ENCODE measurements at places on chromosomes 4 and X.
A peak's percentile ranks its signal among the peaks of the same experiment; 100 is the strongest.

DNA sequence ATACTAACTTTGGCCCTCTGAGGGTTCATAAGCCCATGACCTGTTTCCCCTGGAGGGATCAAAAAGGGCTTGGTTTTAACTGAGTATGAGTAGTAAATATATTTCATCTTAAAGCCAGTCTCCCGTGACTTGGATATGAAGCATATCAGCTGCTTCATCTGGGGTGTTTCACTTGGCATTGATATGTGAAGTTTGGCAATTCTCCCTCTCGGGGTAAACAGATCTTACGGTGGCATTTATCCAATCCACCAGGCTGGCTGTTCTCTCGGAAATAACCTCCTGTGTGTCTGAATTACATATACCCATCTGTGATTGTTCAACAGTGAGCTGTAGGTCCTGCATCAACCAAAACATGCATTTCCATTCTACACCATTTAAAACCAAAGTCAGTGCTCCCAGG, 130.7 kb downstream of the ADAM29 start:
- no peak for DNase-seq

DNA sequence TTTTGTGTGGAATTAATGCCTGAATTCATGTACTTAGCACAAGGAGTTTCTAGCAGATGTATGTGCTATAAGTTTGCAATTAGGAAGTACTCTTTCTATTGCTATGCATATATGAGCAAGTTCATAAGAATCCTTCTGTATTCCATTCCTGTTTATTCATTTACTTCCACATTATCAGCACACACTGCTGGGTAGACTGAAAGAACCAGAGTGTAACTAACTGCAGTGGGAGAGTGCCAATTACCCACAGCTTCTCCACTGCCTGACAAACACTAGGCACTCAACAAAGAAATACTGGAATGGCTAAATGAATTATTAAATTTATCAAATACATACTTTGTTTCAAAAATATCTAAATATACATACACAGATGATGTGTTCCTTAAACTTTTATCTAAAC, 219.6 kb downstream of the CAMK2D start:
- no peak for DNase-seq

DNA sequence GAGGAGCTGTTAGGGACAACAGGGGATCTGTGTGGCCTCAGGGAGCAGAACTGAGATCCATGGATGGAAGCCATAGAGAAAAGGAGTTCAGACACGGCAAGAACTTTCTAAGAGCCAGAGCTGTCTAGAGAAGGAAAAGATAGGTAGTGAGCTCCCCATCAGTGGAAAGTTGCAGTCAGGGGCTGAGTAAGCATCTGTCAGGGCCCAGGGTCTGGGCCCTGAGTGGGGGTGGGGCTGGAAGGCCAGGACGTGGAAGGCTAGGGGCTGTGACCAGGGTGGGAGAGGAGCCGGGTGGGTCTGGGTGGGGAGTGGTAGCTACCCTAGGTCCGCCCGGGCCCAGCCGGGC, 324 bp upstream of the MSN start:
- DNase-seq, result no peak

DNA sequence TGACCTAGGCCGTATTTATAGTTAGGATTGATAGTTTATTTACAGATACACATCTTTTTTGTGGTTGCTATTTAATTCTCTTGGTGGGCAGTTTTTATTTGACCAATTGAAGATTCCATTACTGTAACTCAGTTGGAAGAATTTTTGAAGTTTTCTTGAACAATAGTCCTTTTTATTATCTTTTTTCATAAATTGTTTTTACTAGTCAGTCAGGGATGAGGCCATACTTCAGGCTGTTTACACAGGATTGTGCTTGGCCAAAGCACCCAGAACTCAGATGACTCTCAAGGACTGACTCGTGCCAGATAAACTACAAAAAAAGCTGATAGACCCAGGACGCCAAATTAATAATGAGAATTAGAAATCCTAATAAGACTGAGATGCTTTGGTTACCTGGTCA, 7.0 kb downstream of the HERC3 start:
- DNase-seq, result no peak

GRCh38 chr4:106595906-106596305, 227.3 kb upstream of the GIMD1 start:
- no peak for DNase-seq

- DNase-seq, result no peak
These were observed 10.7 kb upstream of the WDR17 start for GRCh38 chr4:176054942-176055341.

DNA sequence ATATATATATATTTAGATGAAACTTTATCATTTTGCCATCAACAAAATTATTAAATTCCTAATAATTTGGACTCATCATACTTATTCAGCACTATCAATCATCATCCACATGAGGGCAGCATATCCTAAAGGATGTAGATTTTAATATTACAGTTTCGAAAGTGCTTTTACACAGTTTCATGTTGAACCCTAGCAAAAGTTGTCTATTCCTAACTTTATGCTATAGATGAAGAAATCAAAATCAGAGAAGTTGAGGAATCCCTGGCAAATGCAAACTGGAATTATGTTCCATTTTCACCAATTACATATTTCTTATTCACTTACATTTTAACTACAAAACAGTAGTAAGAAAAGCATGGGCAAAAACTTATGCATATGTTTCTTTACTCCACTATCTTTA, 36.6 kb upstream of the UGT2A1 start:
- DNase-seq, result no peak

GRCh38 chrX:1400742-1401471, 9.0 kb upstream of the SLC25A6 start:
- no peak for DNase-seq

- no peak for DNase-seq
These were observed 99.4 kb downstream of the FAM13A start for GRCh38 chr4:88957570-88957969.

DNA sequence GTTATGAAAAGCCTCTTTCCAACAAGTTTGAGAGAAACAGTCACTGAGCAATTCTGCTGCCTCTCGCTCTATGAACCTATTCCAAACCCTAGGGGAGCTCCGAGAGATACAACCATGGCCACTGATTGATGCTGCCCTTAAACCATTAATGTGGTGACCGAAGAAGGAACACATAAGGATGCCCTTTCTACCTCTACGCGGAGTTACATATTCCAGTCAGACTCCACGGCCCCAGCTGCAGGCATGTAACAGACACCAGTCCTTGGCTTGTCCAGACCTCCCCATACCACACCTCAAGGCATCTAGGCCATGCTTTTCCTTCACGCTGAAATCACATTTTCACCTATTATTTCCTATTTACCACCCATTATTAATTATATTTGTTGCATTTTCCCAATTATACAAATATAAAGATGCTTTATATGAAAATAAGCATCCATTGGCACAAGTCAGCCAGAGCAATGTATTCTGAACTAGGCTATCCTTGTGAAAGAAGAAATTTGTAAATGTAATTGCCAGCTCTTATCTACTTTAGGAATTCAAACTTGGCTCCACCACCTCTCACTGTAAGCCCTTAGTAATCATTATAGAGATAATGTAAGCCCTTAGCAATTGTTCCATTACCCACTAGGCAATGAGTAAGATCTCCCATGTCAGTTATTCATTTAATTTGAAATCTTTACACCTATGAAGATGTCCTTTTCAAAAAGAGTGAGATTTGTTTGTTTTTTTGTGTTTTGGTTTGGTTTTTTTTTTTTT, 338.4 kb downstream of the NR3C2 start:
- DNase-seq, result no peak

- DNase-seq, result no peak
These were observed 256.8 kb upstream of the CXXC4 start for GRCh38 chr4:104751468-104751867.

GRCh38 chrX:22122510-22122909, 90.4 kb downstream of the PHEX start:
- no peak for DNase-seq

- DNase-seq, result no peak
These were observed 19.7 kb upstream of the RTL9 start for GRCh38 chrX:110338935-110339334.

GRCh38 chr4:127822430-127822829, 40.3 kb downstream of the HSPA4L start:
- no peak for DNase-seq

- no peak for DNase-seq
These were observed 20.1 kb downstream of the SLC7A11 start for GRCh38 chr4:138222046-138222445.

- DNase-seq, result no peak
These were observed 4.6 kb upstream of the IRAK1 start for GRCh38 chrX:154024271-154024670.

GRCh38 chrX:44873415-44874276, 658 bp downstream of the KDM6A start:
- peak; percentile 66 for DNase-seq

- DNase-seq, result no peak
These were observed 6.4 kb downstream of the ELK1 start for GRCh38 chrX:47643926-47644325.

DNA sequence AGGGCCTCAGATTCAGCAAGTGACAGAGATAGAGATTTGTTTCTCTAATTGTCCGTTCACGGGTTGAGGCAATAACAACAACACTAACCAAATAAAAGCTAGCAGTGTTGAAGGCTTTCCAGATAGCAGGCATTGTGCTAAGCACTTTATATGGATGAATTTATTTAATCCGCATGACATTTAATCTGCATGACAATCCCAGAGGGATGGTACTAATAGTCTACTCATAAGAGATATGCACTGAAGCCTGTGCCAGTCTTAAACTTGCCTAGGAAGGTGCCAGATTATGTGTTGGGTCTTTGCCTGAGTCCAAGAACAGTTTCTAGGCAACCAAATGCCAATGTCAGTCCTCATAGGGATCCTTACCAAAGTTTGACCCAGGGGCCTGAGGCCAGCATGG, 37.7 kb upstream of the FAT1 start:
- DNase-seq, result no peak

GRCh38 chr4:14333616-14334015, 668.7 kb upstream of the CPEB2 start:
- no peak for DNase-seq

DNA sequence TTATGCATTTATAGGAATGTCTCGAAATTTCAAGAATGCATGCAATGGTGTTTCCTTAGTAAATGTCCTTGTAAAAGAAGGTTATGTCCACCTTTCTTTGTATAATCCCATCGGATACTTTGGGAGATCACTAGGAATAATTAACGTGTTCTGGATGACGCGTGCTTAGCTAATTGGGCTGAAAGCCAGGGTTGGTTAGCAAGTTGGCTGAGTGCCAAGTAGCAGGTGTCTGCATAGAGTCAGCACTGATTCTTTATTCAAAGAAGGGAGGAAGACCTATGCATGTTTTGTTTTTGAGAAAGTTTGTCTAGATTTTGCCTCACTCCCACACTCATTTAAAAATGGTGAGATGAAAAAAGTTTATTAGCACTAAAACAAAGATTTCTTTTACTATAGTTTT, 144.6 kb downstream of the SOX3 start:
- no peak for DNase-seq

- no peak for DNase-seq
These were observed 9.0 kb upstream of the INTU start for GRCh38 chr4:127623797-127624083.

DNA sequence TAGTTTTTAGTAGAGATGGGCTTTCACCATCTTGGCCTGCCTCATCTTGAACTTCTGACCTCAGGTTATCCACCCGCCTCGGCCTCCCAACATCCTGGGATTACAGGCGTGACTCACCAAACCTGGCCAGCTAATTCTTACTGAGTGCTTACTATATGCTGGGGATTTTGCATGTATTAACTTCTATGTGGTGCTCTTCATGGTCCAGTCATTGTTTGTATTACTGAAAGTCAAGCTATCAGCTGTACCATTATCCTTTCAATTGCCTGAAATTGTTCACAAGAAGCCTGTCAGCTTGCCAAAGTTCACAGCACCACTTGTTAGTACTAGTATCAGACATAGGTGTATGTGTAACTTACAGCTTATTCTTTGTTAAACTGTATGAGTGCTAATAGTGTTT, 1272.1 kb downstream of the ARAP2 start:
- DNase-seq, result no peak

- DNase-seq, result no peak
These were observed 55.6 kb upstream of the RBMX start for GRCh38 chrX:136936183-136936549.

DNA sequence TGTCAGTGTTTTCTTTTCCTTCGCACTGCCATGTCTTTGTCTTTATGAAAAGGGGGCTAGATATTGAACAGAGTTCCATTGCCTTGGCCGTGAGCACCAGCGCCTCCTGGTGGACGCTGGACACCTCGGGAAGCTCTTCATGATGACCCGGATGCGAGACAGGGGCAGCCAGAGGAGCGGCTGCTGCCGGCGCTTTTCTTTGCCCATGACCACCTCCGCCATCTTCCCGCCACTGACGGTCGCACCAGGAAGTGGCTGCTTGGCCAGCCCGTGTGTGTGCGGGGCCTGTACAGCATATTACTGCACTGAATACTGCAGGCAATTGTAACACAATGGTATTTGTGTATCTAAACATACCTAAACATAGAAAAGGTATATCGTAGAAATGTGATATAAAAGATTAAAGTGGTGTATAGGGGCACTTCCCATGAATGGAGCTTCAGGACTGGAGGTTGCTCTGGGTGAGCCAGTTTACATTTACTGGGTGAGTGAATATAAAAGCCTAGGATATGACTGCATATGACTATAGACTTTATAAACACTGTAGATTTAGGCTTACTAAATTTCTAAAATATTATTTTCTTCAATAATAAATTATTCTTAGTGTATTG, 15.8 kb upstream of the GRIA2 start:
- DNase-seq, result no peak

GRCh38 chrX:46687619-46688018, 71.3 kb downstream of the SLC9A7 start:
- no peak for DNase-seq

DNA sequence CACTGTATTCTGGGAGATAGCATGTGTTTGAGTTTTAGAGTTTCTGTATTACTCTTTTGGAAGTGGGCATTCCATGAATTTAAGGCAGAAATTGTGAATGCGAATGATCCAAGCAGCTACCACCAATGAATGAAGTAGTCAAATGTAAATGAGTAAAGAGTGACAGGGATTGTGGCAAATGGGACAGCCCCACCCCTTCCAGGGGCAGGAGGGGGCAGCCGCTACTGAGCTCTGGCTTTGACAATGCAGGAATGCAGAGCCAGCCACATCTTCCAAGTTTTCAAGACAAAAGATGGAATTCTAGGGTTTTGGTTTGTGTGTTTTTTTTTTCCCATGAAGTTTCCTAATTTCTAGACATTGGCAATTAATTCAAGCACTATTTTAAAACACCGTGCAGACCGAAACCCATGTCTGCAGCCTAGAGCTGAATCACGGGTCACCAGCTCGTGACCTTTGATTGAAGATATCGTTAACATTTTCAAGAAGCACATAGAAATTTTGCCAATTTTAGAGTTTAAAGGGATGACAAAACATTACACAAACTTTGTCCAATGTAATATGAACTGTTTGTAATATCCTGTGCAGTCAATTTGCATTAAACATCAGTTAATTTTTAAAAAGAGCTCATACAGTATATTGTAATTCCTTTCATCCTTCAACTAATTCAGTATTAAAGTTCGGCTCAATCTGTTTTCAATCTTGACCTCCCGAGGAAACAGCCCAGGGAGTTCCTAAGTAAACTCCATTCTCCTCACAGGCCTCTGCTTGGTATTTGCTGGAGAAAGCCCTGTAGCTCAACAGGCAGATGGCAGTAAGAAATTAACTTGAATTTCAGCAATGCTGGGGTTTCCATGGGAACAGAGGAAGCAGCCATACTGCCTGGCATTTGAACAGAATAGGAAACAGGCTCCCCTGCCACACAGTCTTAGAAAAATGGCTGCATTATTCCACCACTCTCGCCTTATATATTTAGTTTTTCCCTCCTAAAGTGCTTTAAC, 83.4 kb downstream of the UCHL1 start:
- no peak for DNase-seq

- no peak for DNase-seq
These were observed 34.7 kb upstream of the SORCS2 start for GRCh38 chr4:7157666-7158065.

- DNase-seq, result no peak
These were observed 42.5 kb upstream of the CBR4 start for GRCh38 chr4:169052594-169052945.

Measured in caudate nucleus (tissue), 63 donors.